Stimulated activated naive CD4-positive, alpha-beta T cell treated with Interleukin-2 at 50 U/mL for 16 hours (primary cell): ENCODE measurements at places on chromosomes 12 and 14.

DNA sequence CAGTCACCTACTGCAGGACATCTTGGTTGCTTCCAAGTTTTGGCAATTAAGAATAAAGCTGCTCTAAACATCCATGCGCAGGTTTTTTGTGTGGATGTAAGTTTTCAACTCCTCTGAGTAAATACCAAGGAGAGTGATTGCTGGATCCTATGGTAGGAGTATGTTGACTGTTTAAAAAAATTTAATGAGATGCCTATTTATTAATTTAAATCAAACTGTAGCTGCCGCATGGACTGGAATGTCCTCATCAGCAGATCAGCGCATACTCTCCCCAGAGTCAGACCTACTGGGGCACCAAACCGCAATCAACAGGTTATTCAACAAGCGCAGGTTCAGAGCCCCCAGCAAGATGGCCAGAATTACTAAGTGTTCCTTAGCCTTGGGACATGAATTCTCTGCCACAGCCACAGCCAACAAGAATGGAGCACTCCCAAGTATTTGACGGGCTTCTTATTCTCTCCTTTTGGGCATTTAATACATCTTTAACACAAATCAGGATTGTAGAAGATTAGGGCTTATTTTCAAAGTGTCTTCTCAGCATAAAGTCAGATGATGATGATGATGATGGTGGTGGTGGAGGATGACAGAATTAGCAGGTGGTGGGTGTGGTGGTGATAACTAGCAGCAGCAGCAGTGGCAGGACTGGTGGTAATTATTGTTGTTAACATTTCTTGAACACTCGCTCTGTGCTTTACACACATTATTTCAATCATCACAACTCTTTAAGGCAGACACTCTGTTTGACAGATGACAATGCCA lies 170.7 kb downstream of the CHST11 start:
- no peak for DNase-seq

- no peak for DNase-seq
Observed at GRCh38 chr12:79559591-79559990, 131.2 kb downstream of the PAWR start.

DNA sequence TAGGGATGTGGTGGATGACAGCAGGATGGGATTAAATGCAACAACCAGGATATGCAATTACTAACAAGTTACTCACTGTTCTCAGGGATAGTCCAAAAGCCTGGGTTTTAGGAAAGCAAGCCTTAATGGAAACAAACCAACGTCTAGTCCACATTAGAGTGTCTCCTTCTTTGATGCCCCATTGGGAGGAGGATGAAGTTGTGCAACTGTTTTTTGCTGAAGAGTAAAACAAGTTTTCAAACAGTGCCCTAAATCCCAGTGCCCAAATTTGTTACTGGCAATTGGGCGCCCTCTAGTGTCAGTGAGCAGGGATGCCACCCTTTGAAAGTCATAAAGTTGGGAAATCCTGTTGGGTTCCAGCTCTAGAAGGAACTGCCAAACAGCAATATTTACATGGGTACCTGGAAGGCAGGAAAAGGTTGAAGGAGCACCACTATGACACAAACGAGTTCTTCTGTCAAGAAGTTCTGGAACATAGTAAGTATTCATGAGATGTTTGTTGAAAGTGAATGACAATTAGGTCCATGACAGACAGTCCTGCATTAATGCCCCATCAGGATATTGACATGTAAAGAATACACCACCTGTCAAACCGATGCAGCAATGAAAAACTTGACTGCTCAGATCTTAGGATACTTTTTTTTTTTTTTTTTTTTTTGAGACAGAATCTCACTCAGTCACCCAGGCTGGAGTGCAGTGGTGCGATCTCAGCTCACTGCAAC lies 11.1 kb upstream of the DPF3 start:
- peak; percentile 44 for DNase-seq

DNA sequence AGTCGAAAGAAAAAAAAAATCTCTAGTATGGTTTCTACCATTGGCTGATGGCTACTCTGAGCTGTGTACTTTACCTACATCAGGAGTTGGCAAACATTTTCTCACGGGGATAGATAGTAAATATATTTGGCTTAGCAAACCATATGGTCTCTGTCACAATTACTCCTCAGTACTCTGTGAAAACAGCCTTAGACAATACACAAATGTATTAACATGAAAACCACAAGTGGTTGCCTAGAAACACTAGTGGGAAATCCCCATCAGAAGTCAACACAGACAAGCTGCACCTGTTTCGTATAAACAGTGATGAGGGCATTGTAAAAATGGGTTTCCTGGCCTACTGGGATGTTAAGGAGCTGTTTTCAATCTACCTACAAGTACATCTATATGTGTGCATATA lies 84.6 kb upstream of the NAV3 start:
- DNase-seq, result no peak

GRCh38 chr12:89575374-89575773 lies 49.5 kb upstream of the POC1B start:
- DNase-seq, result no peak

DNA sequence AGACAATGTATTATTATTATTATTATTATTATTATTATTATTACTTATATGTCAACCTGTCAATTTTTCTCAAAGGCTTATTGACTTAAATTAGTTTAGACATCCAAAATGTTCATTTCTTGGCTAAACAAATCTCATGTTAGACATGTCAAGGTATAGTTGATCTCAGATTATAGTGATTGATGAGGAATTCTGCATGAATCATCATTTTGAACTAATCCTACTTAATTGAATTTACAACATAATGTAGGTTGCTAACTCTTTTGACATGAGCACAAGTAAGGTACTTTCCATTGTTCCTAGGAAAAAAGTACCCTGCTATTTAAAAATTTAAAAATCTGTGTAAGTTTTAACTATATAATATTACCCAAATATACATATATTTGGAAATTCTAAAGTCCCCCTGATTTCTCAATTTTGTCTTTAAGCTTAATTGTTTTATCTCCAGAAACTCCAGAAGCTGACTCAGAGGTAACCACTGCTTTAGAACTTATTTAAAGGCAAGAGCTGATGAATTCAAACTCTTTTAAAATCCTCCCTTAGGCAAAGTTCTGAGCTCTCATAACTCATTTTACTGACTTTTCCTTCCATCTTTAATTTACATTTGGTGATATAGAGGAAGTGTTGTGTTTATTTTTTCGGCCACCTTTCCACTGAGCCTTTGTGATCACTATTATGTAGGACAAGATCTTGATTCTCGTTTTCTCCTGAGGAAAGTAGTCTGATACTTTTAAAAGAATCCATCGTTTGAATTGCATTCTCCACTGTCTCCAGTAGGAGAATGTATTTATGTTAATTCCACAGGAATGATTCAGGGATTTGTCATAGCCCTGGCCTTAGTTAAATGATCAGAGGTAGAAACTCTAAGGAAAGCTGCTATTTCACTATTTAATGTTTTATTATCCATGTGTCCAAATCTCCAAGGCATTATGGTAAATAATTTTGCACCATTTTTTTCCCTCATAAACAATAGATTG lies 1304.5 kb downstream of the AACS start:
- DNase-seq, result no peak

DNA sequence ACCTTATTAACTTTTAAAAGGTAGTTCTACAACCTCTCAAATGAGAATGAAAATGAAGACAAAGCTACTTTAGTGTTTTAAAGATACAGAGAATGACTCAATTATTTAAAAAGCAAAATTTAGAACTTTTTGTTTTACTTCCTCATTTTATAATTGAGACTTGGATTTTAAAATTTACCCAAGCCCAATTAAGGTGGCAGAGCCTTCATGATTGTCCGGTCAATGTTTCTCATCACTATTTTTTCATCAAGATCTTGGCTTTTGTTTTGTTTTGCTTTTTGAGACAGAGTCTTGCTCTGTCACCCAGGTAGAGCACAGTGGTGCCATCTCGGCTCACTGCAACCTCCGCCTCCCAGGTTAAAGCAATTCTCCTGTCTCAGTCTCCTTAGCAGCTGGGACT lies 32.7 kb downstream of the PPP4R3A start:
- DNase-seq, result no peak

GRCh38 chr12:4279198-4279690 lies 5.7 kb downstream of the CCND2 start:
- DNase-seq, result no peak

DNA sequence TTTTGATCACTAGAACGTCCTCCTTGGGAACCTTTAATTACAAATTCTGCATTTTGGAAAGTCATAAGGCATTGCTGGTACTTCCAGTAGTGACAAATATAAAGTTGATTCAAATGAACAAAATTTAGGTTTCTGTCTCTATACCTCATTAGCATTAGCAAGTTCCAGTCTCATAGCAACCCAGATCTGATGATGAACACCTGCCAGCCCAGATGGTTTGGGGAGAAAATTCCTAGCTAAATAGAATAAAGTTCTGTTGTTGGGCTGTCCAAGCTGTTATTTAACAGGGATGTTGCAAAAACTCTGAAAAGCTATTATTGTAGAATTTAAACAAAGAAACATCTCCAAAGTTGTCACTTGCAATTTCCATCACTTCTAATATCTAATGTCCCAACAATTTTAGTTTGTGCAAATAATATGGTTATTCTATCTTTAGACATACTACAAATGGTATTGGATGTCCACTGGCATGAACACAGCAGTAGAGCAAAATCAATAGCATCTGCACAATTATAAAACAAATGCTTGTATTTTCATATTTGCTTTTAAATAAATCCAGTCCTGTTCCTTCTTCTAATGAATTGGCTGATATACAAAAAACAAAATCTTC lies 299.4 kb downstream of the SLC16A7 start:
- no peak for DNase-seq

DNA sequence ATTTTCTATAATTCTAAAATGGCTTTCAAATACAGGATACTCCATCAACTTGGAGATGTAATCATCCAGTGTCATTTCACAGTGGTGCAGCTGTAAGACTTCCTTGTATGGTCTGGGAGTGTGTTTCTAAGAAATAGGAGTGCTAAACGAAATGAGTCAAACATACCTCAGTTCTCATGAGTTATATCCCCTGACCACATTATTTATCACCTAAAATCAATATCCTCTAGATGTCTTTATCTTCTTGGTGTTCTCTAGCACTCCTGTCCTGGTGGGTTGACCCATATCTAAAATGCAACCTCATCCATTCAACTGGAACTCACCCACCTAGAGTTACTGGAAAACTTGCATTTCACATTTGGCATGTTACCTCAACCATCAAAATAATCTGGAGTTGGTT lies 33.2 kb downstream of the TMEM30B start:
- DNase-seq, result no peak

DNA sequence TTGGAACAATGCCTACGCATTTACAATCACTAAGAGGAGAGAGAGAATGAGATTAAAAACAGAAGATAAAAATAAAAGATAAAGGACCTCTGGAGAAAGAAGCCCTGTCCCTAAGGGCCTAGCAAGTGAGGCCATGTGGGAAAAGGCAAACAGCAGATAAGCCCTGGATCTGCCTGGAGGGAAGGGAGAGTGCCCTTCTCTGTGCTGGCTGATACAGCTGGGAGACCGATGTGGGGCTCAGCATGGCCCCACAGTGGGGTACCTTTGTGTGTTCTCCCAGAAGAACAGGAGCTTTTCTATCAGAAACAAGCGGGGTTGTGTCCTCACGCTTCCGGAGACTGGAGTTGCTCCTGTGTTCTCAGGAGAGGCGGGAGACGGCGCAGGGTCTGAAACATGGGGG lies 59.9 kb downstream of the TMCC3 start:
- no peak for DNase-seq

DNA sequence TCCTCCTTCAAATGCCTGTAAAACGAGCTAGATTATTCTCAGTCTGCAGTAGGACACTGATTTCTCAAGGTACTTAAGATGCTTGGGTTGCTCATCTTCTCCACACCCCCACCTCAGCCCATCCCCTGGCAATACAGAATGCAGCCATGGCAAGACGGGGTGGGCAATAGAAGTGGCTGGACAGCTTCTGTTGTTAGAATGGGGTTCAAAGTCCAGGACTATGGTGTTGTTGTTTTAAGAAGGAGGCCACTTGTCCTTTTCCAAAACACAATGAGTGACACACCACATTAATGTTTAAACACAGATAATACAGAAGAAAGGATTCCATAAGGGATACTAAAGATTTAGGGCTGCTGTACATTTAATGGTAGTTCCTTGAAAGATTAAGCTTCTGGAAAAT lies 188.9 kb upstream of the BCL2L14 start:
- DNase-seq, result no peak

- DNase-seq, result no peak
Observed at GRCh38 chr14:35631071-35631805, 97.3 kb downstream of the INSM2 start.

DNA sequence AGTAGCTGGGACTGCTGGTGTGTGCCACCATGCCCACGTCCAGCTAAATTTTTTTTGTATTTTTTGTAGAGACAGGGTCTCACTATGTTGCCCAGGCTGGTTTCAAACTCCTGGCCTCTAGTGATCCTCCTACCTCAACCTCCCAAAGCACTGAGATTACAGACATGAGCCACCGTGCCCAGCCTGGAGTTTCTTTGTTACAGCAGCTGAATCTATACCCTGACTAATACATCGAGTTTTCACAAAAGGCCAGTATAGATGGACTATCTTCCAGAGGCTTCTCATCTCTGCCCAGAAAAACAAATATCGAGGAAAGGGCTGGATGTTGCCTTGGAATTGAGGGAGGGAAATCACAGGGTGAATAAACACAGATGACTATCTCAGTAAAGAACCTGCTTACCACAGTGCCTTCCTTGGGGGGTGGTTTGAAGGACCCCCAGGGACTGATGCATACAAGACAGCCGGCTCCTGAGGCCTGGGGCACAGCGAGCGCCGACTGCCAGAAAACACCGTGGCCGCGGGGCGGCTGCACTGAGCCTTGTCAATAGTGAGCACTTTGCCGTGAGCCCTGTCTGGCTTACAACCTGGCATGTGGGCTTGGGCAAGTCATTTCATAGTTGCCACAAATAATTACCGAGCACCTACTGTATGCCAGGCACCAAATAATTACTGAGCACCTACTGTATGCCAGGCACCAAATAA lies 111.9 kb downstream of the SCARB1 start:
- no peak for DNase-seq

DNA sequence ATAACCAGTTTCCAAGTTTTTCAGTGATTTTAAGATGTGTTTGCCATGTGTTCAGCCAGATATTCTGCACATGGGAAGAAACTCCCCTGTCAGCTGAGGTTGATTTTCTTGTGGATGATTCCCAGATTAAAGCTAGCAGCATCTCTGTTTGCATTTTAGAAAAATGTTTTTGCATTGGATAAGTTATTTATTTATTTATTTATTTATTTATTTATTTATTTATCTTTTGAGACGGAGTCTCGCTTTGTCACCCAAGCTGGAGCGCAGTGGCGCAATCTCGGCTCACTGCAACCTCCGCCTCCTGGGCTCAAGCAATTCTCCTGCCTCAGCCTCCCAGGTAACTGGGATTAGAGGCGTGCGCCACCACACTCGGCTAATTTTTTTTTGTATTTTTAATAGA lies 2.8 kb downstream of the ACOT4 start:
- no peak for DNase-seq

DNA sequence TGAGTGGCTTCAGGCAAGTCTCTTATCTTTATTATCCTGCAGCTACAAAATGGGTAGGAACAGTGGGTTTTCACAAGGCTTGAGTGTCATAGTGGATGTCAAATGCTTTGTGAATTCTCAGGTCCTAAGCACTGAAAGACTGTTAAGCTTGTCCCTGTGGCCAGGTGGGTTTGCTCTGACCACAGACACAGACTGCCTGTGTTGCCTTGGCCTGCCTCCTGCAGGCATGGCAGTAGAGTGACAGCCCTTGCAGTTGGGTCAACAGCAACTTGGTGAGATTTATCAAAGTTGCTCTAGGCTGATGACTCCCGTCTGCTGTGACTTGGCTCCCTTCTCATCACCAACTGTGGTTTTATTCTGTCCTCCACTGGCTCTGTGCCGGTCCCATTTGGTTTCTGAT lies 520.0 kb upstream of the CCDC196 start:
- DNase-seq, result no peak

GRCh38 chr12:132603240-132604150 lies 6.9 kb downstream of the LRCOL1 start:
- no peak for DNase-seq

GRCh38 chr12:116065606-116066005 lies 211.9 kb downstream of the MED13L start:
- no peak for DNase-seq
